ENCODE measurements at places on chromosomes 16 and 17.

GRCh38 chr17:56833057-56833808 is 487 bp downstream of the C17orf67 start:
- peak; percentile 82 for DNase-seq

GRCh38 chr17:12320286-12320685 is 299.6 kb downstream of the MAP2K4 start:
- DNase-seq: no peak

GRCh38 chr17:9028202-9028987 is 7.1 kb downstream of the NTN1 start:
- DNase-seq: no peak

GRCh38 chr17:48726916-48727286 is 1.6 kb downstream of the HOXB13 start:
- DNase-seq: no peak

DNA sequence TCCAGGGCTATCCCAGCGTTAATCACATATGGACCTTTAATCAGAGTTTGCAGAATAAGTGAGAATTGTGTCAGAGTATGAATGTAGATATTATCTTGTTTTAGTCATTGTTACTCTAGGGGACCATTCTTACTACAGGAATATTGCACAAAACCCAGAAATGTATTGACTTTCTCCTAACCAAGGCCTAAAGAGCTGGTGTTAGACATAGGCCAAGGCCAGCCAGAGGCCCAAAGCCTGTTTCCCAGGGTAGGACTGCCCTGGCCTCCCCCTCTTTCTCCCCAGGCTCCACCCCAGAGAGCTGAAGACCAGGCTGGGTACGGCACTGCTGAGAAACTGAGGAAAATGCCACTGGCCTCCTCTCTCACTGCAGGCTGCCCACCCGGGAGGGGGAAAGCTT is 41.9 kb upstream of the MEOX1 start:
- DNase-seq: no peak

GRCh38 chr16:16144416-16144815 is 78.9 kb downstream of the ABCC6 start:
- no peak for DNase-seq

DNA sequence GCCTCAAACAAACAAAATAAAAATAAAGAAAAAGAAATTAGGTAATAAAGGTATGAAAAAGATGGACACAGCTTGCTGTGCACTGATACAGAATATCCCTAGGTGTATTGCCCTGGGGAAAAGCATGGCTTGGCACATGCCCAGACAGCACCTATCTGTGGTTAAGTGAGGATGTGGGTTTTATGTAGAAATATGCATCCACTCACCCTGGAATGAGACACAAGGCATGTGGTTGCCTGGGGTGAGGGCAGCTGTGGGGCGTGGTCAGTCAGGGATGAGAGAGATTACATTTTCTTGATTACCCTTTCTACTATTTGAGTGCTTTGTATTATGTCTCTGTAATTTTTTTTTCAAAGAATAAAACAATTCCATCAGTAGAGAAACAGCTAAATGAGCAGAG is 6.9 kb downstream of the PLLP start:
- no peak for DNase-seq

GRCh38 chr17:20791626-20792025 is 212.1 kb downstream of the CDRT15L2 start:
- no peak for DNase-seq

DNA sequence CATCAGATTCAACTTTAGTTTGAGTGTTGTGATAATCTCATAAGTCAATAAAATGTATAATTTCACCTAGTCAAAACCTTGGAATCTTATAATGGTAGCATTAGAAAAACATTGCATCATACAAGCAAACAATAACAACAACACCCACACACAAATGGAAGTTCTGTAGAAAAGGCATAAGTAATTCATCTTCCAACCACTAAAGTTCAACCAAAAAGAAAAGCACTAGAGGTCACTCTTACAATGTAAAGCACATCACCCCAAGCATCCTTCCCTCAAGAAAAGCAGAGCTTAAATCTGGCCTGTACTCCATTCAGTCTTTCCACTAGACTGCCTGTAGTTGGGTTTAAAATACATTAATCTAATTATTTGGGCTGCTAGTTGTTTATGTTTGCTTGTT is 1.8 kb downstream of the CNTNAP4 start:
- DNase-seq: no peak

- DNase-seq: no peak
These were observed 16.4 kb upstream of the HAP1 start for GRCh38 chr17:41750862-41751261.

- DNase-seq: no peak
These were observed 145.2 kb upstream of the CIBAR2 start for GRCh38 chr16:85257483-85257882.

GRCh38 chr17:58320163-58320558 is 8.4 kb downstream of the TSPOAP1 start:
- no peak for DNase-seq

DNA sequence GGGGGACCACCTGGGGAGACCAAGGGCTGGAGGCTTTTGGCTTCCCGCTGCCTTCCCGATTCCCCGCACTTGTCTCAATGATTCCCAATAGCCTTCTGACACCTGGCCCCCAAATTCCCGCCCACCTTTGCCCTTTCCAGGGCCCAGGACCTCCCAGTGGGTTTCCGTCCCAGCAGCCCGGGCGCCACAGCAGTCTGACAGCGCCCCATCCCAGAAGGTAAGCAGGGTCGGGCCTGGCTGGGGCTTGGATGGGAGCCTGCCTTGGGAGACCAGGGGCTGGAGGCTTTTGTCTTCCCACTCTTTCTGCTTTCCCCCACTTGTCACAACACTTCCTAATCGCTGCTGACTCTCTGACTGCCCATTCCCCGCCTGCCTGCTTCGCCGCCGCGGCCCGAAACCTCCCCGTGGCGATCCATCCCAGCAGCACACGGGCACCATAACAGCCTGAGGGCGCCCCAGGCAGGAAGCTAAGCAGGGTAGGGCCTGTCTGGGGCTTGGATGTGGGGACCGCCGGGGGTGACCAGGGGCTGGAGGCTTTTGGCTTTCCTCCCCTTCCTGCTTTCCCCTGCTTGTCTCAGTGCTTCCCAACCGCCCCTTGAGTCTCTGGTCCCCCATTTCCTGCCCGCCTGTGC is 2289.3 kb downstream of the TP53TG3F start:
- DNase-seq: no peak

- DNase-seq: no peak
These were observed 555.0 kb upstream of the GOT2 start for GRCh38 chr16:59289151-59289550.

GRCh38 chr16:85092309-85092708 is 20.0 kb downstream of the CIBAR2 start:
- no peak for DNase-seq

DNA sequence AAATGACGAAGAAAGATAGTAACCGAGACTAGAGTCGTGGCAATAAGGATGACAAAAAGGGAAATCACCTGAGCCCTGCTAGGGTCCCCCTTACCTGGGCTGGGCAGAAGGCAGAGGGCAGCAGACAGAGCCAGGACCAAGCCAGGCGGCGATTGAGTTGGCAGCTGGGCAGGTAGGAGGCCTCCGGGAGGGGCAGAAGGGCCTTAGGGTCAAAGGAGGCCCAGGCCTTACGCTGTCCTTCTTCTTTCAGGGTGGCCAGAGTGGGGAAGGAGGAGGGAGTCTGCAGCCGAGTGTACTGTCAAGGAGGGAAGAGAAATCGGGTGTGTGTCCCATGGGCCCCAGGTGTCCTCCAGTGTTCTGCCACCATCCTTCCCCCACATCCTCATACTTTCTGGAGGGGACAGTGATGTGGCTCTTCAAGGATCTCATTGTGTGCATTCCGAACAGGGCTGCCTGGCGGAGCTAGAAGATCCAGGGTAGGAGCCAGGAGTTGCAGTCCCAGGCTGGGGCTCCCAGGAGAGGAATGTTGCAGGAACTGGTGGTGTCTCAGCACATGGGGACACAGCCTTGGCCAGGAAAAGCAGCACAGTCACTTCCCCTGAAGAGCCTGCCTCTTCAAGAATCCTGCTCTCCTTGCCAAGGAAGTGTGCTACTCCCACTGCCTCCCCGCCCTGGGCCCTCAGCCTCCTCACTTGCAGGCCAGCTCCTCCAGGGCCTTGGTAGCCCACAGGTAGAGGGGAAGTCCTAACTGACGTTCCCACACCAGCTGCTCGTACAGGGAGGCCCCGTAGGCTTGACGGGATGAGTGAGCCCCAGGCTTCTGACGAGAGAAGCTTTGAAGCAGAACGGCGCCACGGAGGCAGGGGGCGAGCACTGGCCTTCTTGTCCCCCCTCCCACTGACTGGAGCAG is 13.2 kb downstream of the CTC1 start:
- no peak for DNase-seq

DNA sequence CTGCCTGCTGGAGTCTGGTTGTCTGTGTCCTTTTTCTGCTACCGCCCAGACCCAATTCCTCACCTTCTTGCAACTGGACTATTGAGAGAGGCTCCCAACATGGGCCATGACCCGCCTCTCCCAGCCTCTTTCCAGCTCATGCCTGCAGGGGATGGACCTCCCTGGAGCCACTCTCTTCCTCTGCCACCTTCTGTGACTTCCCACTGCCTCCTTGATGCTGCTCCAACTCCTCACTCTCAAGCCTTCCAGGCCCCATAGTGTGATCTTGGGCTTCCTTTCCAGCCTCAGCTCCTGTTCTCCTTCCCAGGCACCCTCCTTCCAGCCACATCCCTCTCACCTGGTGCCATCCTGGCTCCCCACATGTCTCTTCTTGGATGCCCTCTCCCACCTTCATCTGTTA is 11.1 kb downstream of the ZNF768 start:
- no peak for DNase-seq

- DNase-seq: no peak
These were observed 671 bp upstream of the TOP2A start for GRCh38 chr17:40418428-40418706.

DNA sequence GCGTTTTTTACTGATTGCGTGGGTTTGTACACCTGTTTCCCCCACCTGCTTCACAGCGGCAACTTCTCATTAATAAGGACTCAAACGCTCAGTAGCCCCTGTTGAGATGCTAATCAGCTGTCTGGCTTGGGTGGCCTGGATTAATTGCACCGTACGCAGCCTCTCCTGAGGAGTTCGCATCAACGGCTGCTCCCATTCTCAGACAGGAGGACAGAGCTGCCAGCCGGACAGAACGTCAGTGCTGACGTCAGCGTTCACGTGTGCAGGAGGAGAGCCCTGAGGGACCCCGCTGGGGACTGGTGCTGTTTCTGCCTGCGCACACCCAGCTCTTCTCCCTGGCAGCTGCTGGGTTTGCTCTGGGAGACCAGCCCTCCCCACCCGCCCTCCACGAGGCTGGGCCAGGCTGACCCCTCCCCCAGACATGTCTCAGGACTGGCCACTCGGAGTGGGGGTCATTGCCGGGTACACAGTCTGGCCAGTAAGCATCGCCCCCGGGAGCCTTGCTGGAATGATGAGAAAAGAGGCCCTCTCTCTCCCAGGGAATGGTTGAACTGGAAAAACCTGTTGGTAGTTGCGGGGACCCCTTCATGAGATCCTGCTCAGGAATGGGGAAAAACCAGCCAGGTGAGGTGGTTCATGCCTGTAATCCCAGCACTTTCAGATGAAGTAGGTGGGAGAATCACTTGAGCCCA is 5.7 kb upstream of the BANP start:
- DNase-seq: no peak

DNA sequence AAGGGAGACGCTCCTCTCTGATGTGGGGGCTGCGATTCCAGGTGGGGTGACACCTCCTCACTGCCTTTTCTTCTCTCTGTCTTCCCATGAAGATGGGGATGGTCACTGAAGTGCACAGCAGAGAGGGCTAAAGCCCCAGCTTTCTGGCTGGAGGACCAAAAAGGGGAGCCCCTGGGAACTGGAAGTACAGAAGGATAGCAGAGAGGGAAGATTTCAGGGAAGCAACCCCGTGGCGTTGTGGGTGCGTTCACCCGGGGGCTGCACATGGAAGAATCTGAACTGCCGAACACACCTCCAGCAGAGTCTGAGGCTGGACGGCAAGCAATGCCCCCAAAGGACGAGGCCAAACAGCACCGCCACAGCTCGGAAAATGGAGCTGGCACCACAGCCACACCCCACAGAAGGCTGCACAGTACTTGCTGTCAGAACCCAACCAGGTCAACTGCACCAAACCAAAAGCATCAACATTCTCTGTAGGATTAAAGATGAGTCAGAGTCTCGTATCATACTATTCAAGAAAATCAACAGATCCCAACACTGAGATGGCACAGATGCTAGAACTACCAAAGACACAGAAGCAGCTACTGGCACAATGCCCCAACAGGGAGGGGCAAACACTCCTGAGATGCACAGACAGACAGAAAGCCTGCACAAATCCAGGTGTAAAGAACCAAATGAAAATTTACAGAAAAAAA is 49.9 kb downstream of the MAP1LC3B start:
- no peak for DNase-seq
